CD4-positive, CD25-positive, alpha-beta regulatory T cell (primary cell): ENCODE measurements at places on chromosomes 12 and 14.

DNA sequence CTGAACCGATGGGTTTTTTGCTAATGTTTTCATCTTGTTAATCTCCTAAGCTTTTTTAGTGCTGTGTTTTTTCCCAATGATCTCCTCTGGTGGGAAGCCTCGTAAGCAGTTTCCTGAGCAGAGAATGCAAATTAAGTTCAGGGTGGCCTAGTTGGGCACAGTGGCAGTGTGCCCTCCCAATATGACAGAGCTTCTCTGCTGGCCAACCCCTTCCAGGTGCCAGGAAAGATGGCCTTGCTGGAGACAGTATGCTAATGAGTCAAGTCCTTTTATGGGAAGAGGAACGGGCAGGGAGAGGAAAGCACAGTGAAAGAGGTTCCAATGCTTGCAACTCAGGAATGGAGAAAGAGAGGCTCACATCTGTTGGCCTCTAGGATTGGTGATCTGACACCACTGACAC, 115.8 kb downstream of the GCH1 start:
- no peak for DNase-seq

GRCh38 chr12:8445731-8446130, 10.0 kb upstream of the CLEC6A start:
- no peak for DNase-seq

- peak; percentile 88 for DNase-seq
These were observed at the start of gene ATP2B1 for GRCh38 chr12:89708565-89709156. Gene ATP2B1, minus strand, starts transcription at chr12:89708838. Its CDS starts 52,952 bp downstream, at chr12:89655886.

GRCh38 chr14:62189698-62190097, 427.5 kb downstream of the SNAPC1 start:
- DNase-seq, result no peak

GRCh38 chr12:81360916-81361315, 283.0 kb downstream of the ACSS3 start:
- no peak for DNase-seq

DNA sequence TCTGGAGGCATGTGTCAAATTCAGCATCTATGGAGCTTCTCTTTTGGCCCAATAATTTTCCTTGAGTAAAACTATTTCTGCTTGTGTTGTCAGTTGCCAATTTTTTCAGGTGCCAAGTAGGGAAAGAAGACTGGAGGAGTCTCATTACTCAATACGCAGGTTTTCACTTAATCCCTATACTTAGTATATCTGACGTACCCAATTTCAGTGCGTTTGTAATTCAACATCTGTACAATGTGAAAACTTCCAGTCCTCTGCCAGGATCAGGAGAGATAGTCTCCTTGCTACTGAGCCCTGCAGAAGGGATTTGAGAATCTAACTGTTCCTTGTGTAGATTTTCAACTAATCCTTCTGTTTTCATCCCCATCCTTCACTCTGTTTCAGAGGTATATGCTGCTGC, 5.7 kb upstream of the PAWR start:
- no peak for DNase-seq

- DNase-seq, result no peak
These were observed 25.7 kb upstream of the TC2N start for GRCh38 chr14:91893007-91893406.

DNA sequence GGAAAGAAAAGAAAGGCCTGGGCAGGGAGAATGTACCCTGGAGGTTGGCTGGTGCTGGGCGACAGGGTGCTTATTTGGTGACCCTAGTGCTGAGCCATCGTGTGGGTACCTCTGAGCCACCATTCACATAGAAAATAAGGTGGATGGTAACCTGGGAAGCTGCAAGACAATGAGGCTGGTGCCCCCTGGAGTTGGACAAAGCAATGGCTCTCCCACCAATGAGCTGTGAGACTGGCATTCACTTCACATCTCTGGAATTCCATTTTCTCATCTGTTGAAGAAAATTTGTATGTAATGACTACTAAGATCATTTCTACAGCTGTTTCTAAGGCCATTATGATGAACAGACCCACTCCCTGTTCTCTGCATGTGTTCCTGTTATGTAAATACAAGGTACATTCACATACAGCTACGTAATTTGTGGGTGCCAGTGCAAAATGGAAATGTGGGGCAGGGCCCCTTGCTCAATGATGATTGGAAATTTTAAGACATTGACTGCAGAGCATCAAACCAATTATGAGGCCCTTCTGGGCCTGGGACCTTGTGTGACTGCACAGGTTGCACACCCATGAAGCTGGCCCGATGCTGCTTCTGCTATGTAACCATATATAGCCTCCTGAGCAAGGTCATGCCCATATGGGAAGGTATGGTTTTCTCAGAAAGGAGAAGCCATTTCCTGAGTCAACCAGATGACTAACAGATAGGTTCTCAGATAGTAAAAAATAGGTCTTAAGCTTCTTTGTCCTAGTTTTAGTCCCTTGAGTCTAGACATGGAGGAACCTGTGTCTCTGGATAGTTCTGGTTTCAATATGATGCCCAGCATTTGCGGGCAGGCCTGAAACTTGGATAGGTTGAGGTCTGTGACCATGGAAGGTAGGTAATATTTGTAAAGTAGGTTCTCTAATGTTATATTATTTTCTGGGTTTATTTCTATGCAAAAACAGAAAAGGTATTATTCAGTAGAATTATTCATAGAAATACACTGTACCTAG, 63.4 kb upstream of the IGF1 start:
- no peak for DNase-seq

DNA sequence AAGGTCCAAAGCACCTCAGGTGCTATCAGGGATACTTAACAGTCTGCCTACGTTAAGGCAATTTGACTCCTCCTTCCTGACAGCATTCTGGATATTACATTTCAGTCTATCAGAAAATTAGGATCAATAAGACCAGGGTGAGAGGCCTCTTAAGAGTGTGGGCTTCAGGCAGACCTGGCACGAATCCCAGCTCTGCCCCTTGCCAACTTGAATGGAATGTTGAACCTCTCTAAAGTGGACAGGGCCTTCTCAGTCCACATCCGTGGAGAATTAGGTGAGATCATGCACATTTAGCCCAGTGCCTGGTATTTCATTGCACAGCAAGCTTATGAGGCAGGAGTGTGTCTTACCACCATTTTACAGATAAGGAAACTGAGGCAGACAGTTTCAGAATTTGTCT, 25.9 kb downstream of the DCAF4 start:
- DNase-seq, result no peak

DNA sequence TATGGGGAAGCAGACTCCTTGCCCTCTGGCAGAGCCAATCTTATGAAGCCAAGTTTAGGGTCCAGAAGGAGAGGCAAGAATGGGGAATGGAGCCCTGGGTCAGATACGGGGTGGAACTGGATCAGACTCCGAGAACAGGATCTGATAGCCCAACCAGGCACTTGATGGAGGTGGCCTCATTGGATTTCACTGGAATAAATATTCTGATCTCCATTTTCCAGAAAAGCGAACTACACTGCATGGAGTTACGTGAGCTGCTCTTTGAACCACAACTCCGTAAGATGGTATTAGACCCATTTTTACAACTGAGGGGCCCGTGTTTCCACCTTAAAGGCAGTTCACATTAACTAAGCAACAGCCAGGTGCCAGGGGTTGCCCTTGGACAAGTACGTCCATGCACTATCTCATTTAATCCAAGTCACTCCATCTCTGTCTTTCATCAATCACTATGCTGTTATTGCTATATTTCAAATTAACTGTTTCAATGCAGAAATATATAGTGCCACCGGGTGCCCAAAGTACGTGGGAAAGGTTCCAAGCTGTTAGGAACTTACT, 155.2 kb downstream of the BCL11B start:
- no peak for DNase-seq

GRCh38 chr12:116126610-116127009, 150.9 kb downstream of the MED13L start:
- DNase-seq, result no peak

DNA sequence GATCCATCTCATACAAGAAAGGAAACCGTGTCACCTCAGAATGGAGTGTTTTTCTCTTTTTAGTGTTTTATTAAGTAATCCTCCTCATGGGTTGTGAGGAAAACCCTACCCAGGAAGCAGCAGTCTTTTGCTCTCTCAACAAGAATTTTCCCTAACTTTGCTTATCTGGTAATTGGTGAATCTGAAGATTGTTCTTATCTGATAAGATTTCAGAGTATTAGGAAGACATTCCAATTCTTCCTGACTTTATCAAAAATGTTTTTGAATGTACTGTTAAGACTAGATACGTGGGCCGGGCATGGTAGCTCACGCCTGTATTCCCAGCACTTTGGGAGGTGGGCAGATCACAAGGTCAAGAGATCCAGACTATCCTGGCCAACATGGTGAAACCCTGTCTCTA, 86.0 kb downstream of the PHLDA1 start:
- no peak for DNase-seq

GRCh38 chr12:120539303-120539702, 5.1 kb downstream of the RNF10 start:
- no peak for DNase-seq

DNA sequence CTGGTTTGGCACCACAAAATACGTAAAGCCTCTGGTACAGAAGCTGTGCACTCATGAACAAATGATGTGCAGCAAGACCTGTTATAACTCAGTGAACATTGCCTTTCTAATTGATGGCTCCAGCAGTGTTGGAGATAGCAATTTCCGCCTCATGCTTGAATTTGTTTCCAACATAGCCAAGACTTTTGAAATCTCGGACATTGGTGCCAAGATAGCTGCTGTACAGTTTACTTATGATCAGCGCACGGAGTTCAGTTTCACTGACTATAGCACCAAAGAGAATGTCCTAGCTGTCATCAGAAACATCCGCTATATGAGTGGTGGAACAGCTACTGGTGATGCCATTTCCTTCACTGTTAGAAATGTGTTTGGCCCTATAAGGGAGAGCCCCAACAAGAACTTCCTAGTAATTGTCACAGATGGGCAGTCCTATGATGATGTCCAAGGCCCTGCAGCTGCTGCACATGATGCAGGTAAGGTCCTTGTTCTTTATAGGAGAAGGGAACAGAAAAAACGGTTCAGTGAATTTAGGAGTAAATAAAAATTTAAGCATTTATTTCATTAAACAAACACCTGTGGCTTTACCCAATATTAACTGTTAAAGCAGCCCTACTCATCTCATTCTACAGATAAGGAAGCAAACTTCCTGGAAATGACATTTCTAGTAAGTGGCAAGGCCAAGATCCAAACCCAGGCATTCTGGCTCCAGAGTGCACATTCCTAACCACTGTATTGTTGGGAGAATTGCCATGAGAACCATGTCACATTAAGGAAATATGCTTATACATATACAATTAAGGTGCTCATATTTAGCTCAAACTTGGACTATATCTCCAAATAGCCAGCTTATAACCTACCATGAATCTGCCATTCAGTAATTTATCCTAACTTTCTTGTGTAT, 11.7 kb downstream of the COCH start:
- DNase-seq, result no peak

DNA sequence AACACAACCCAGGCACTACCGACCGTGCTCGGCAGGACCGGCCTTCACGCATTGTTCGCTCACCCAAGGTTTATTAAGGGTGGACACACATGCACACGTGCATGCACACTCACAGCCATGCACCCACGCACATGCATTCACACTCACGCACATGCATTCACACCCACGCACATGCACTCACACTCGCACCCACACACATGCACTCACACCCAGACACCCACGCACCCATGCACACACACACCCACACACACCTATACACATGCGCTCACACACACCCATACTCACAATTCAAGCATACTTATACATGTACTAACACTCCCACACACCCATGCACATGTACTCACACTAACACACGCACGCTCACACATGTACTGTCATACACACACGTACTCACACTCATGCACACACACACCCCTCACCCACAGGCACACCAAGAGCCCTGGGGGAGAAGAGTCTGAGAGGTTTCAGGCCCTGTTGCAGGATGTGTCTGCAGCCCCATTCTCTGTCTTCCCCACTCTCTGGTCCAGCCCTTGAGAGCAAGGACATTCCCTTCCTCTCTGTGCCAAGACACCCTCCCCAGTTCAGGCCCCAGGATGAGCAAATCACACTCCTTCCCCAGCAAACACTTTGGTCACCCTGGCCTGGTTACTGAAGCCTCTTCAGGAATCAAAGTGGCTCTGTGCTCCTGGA, 49.4 kb upstream of the BCL11B start:
- no peak for DNase-seq

- DNase-seq, result no peak
These were observed 29.3 kb upstream of the PELI2 start for GRCh38 chr14:56088941-56089340.

GRCh38 chr12:95674631-95675030, 115.9 kb downstream of the NTN4 start:
- DNase-seq, result no peak

DNA sequence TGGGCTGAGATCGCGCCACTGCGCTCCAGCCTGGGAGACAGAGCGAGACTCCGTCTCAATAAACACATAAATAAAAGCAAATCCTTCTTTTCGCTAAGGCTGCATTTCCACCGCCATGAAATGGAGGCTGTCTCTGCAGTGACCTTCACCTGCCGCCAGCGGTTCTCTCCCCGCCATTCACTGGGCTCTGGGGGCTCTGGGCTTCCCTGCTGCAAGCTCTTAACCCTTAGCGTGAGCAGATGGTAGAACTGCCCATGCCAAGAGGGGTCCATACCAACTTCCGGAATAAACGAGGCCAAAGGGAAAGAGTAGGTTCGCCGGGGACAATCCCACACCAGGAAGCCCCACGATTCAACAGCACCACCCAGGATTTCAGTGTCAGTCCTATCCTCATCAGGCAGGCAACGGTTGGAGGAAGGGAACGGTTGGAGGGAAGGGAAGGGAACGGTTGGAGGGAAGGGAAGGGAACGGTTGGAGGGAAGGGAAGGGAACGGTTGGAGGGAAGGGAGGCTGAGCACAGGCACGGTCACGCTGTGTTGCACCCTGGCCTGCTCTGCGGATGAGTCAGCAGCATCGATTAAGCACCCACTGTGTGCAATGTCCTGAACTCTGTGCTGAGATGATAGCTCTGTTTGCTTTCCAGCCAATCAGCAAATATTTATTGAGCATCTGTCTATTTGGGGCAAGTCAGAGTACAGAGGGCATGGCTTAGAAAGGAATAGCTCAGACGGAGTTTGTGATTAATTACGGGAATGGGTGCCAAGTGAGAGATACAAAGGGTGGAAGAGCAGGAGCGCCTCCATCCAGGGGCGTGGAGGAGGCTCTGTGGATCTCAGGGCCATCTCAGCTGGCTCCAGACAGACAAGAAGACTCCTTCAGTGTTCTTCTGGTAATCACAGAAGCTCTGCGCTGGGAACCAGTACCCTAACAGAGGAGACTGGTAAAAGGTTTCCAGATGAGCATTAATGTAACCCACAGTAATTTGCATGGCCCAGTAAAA, 77.9 kb downstream of the NINJ2 start:
- no peak for DNase-seq

- DNase-seq, result peak; percentile 29
These were observed 8.1 kb upstream of the LHX5 start for GRCh38 chr12:113479590-113480335.

GRCh38 chr12:13154831-13155230, 41.7 kb upstream of the EMP1 start:
- DNase-seq, result no peak

DNA sequence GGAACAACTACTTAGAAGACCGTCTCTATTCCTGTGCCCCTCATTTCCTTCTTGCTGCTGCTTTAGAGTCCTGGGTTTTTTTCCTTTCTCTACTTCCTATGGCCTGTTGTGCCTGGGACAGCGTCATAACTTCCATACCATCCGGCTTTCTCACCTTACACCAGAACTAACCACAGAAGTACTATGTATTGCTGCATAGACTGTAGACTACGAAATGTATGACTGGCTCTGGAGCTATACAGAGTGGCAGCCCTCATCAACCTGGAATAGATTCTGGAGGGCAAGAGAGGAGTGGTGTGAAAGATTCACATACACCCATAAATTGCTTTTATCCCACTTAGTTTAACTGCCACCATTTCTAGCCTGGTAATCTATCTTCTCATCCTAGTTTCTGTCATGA, 16.9 kb upstream of the SRP54 start:
- no peak for DNase-seq
